H7 (cell line): ENCODE measurements at places on chromosomes 12 and 14. TPM values are rescaled to one million over a fixed set of nuclear protein-coding genes. Genes with fewer than 3 reads are reported as not detected.

Gene PMEL
- total RNA-seq, result 28.4 and 38.1 TPM in 2 replicates

Gene SRRM4
- total RNA-seq, result 0.26 and 0.76 TPM in 2 replicates

Gene TC2N
- total RNA-seq, result 6.7 and 11.5 TPM in 2 replicates

Gene P2RX2
- total RNA-seq, result 0.15 and 0.28 TPM in 2 replicates

Gene FGF23
- 0.17 and 0.37 TPM in 2 replicates for total RNA-seq

Gene SERPINA1
- 0.18 TPM in 1 of 2 replicates, not detected in the other for total RNA-seq

Gene CYP46A1
- 0.04 and 0.42 TPM in 2 replicates for total RNA-seq

GRCh38 chr14:64569138-64569631 is 19.4 kb downstream of the PPP1R36 start:
- DNase-seq, result no peak

- DNase-seq, result no peak
These were observed 68.1 kb upstream of the KRR1 start for GRCh38 chr12:75579552-75579951.

GRCh38 chr12:65892841-65893251 is 68.6 kb downstream of the HMGA2 start:
- no peak for DNase-seq

DNA sequence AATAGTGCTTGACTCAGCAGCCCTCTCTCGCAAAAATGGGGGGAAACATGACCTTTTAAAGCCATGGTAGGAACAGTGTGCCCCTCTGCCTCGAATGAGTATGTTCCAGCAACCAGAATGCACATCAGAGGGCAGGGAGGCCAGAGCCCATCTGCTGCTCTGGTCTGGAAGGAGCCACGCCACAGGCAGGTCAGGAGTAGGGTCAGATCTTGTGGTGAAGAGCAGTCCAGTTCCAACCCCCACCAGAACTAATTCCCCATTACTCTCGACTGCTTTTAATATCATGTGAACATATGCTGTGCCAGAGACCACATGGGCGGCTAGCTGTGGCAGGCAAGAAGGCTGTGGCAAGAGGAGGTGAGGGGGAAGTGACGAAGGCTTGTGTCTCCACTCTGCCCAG is 34.6 kb upstream of the TMX1 start:
- DNase-seq, result no peak

- DNase-seq, result no peak
These were observed 90.8 kb downstream of the DICER1 start for GRCh38 chr14:95066427-95066986.

DNA sequence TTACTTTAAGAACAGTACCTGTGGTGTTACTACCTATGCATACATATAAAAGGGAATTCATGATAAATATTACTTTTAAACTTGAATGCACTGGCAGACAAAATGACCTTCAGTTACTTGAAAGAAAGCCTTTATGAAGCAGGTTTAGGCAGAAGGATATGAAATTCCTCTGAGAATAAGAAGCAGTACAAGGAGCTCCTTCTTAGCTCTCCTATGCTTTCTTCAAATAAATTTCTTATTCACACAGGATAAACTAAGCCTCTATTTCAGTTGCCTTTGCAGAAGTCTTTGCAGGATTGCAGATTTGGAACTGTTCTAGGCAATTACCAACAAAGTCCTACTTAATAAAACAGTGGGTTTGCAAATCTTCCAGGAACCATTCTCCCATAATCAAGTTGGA is 1.0 kb downstream of the EPYC start:
- DNase-seq, result no peak

- no peak for DNase-seq
These were observed 9.5 kb downstream of the PAX9 start for GRCh38 chr14:36671149-36671548.

- no peak for DNase-seq
These were observed 226.6 kb downstream of the ALG10B start for GRCh38 chr12:38543151-38543550.

GRCh38 chr14:75092698-75093097 is 23.3 kb downstream of the ZC2HC1C start:
- DNase-seq, result peak; percentile 52

GRCh38 chr12:66051361-66051760 is 79.2 kb downstream of the LLPH start:
- DNase-seq, result no peak

- peak; percentile 62 for DNase-seq
These were observed 15.5 kb upstream of the MLXIP start for GRCh38 chr12:122062832-122063693.

GRCh38 chr14:51495319-51495718 is 156.4 kb upstream of the FRMD6 start:
- no peak for DNase-seq

GRCh38 chr14:68014771-68015170 is 195.2 kb downstream of the RAD51B start:
- DNase-seq, result no peak

DNA sequence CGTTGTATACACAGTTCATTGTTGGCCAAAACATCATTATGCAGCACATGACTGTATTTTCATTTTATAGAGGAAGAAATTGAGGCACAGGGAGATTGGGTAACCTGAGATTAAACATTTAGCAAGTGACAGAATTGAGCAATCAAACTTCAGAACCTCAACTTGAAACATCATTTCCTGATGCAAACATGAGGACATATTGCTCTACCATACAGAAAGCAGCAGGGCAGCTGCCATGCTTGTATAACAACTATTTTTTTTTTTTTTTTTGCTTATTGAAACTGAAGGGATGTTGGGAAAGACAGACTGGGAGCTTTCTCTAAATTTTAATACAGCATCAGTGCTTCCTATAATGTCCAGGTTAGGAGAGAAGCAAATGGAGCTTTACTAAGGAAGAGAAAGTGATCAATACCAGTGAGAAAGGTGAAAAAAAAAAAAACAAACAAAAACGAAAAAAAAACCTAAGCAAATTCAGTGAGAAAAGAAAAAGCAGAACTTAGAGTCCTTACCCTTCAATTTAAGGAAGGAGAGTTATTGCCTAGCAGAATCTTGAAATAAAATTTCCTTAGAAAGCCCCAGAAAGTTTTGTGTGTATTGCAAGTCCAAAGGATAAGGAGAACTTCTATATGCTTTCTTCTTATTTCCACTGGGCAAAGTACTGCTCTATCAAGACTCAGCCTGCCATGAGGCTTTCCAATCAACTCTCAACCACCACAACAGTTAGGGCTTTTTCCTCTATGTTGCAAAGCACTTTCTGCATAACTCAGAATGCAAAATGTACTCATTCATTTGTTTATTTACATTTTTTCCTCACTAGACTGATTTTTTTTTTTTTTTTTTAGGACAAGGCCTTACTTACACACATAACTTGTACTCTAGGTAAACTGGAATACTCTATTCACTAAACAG is 21.6 kb downstream of the BTG1 start:
- DNase-seq, result no peak

GRCh38 chr12:48388938-48389337 is 38.2 kb upstream of the ZNF641 start:
- DNase-seq, result no peak

DNA sequence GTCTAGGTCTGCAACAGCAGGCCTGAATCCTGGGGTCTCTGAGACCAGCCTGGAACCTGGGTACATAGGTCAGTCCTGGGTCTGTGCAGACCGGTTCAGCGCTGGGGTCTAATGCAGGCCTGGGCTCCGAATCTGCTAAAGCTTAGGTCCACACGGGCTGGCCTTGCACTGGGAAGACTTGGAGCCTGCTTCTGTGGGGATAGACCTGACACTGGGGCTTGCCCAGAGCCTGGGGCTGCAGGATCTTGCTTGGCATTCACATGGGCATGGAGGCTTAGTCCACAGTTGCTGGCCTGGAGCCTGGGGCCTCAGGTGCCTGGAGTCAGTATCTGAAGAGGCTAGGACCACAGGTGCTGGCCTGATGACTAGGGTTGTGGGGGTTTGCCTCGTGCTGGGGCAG is 369.8 kb upstream of the SEL1L start:
- DNase-seq, result no peak

GRCh38 chr12:1346126-1346525 is 248.3 kb downstream of the FBXL14 start:
- DNase-seq, result no peak

DNA sequence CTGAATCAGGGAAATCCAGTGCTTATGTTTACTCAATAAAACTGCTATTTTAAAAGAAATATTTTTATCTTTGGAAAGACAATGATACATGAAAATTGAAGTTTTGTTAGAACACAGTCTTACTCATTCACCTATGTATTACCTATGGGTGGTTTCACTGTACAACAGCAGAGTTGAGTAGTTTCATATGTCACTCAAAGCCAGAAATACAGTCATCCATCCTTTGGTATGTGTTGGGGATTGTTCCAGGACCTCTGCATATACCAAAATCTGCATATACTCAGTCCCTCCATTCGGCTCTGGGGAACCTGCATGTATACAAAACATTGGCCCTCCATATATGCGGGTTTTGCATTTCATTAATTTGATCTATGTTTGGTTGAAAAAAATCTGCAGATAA is 190.6 kb downstream of the GPHN start:
- DNase-seq, result no peak

GRCh38 chr14:36506732-36507614 is 13.1 kb downstream of the NKX2-1 start:
- peak; percentile 38 for DNase-seq

GRCh38 chr12:79688376-79689060 is 2.2 kb downstream of the PAWR start:
- no peak for DNase-seq

DNA sequence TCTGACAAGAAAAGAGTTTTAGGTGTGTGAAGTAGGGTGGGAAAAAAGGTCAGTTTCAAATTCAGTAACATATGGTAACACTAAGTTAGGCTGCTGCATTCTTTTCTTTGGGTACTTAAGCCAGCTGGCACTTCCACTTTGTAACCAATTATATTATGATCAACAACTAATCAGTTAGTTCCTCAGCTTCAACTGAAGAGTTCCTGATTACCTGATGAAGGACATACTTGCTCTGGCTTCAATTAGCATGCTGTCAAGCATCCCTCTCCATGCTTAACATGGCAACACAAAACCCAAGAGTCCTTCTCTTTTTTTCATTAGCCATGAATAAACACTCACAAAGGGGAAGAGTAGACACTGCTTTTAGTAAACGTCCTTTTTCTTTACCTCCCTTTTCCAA is 6.8 kb upstream of the KANSL2 start:
- DNase-seq, result no peak

- DNase-seq, result no peak
These were observed 23.7 kb downstream of the FNTB start for GRCh38 chr14:65010211-65010931.

GRCh38 chr12:74538491-74539258 is 1.0 kb downstream of the ATXN7L3B start:
- no peak for DNase-seq

DNA sequence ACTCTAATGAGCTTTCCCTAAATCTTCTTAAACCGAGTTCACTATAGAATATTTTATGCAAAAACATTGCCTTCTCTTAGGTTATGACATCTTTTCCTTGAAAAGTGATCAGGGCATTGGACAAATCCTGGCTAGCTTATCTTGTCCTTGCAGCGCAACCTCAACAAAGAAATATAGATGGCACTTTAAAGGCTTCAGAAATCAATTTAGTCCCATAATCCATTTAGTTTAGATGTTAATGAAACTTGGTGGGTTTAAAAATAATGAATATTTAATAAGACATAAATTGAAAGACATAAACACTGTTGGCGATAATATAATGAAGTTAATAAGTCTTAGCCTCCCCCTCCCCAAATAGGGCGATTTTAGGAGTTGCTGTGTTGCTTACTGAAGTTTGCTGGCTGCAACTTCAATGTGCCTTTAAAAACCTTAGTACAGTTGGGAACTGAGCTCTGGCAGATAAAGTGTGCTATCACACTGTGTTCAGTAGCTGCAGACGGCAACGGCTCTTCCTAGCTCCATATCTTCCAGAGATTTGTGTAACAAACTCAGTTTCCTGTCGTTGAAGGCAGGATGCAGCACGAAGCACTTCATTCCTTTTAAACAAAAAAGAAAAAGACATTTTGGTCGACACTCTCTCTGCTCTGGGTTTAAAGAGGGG is 19.5 kb downstream of the PLXNC1 start:
- no peak for DNase-seq

GRCh38 chr14:66483322-66483721 is 2.8 kb upstream of the CCDC196 start:
- DNase-seq, result no peak

DNA sequence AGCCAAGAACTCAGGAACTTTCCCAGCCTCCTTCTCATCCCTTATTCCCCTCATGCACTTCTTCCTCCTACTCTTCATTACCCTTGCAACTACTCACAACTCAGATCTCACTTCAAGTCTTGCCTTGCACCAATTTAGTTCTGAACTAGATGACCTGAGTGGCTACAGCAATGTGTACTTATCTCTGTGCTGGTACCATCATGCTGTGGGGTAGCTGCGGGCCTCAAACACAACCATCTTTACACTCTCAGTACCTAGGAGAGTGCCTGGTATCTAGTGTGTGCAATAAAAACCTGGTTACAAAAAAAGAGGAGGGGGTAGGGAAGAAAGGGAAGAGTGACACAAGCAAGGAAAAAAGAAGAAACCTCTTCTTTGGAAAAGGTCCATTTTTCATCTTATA is 219.0 kb downstream of the SPTSSA start:
- no peak for DNase-seq

DNA sequence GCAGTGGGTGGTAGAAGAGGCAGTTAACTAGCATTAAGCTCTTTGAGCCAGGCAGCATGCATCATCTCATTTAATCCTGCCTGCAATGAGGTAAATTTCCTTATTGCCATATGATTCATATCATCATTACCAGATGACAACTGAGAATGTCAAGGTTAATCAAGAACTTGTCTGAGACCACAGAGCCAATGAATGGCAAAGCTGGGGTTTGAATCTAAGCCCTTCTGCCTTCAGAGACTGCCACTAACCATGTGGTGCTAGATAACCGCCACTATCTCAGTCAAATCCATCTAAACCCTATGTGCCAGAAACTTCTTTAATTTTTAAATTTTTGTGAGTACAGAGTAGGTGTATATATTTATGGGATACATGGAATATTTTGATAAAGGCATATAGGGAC is 77.8 kb upstream of the GRIP1 start:
- DNase-seq, result no peak

DNA sequence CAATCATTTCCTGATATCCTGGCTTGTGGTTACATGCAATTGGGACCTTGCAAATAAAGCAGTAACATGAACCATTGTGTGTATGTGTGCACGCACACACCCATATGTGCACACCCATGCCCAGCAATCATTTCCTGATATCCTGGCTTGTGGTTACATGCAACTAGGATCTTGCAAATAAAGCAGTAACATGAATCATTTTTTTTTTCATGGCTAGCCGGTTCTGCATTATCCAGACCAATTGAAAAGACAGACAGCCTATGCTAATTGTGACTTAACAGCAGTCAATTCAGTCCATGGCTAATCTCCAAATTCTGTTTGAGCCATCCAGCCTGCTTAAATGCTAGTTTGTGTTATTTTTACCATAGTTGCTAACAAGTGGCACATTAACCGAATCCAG is 134.3 kb downstream of the TTC7B start:
- no peak for DNase-seq

- no peak for DNase-seq
These were observed 636.3 kb downstream of the DIO2 start for GRCh38 chr14:79575032-79575431.

- no peak for DNase-seq
These were observed 12.4 kb downstream of the TECPR2 start for GRCh38 chr14:102375119-102375518.

GRCh38 chr14:80927083-80927989 is 14.2 kb downstream of the CEP128 start:
- DNase-seq, result no peak

GRCh38 chr12:117236456-117237001 is 46.3 kb upstream of the FBXO21 start:
- peak; percentile 85 for DNase-seq

- DNase-seq, result no peak
These were observed 138.5 kb upstream of the NOS1 start for GRCh38 chr12:117499759-117500485.

- no peak for DNase-seq
These were observed 149.1 kb upstream of the FLRT2 start for GRCh38 chr14:85380881-85381280.

- no peak for DNase-seq
These were observed 20.6 kb downstream of the OTUB2 start for GRCh38 chr14:94046696-94047250.
